ENCODE measurements at places on chromosomes 6 and 20. TPM values are rescaled to one million over a fixed set of nuclear protein-coding genes. Genes with fewer than 3 reads are reported as not detected.

Gene NOX3
- total RNA-seq: not detected

Gene SLC35D3
- 0.05 TPM for total RNA-seq

Gene CST3
- 402 TPM for total RNA-seq

Gene TFAP2A
- 9.3 TPM for total RNA-seq

Gene PEDS1
- total RNA-seq: 54.5 TPM

All from A549 treated with Hydrocortisone at 1 μM for 4 hours (cell line).